Activated T-cell treated with anti-CD3 and anti-CD28 coated beads, Interleukin-2, amount 50 U/mL, for 48 hours (primary cell): ENCODE measurements at places on chromosomes 4 and X.

GRCh38 chr4:21986307-21986706 is 37.7 kb upstream of the KCNIP4 start:
- DNase-seq = no peak

- no peak for DNase-seq
These were observed 12.0 kb upstream of the DCHS2 start for GRCh38 chr4:154503598-154503997.

DNA sequence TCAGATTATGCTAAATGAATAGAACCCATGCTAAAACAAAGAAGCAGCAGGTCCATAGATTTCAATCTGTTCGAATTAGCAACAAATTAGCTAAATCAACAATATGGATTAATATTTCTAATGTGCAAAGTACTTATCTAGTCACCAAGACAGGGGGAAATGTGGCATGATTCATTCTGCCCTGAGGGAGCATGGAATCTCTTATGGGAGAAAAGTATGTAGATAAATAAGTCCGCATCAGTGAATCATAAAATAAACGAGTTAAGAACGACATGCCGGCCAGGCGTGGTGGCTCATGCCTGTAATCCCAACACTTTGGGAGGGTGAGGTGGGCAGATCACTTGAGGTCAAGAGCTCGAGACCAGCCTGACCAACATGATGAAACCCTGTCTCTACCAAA is 102.1 kb downstream of the ANOS1 start:
- DNase-seq = no peak

GRCh38 chrX:134460862-134461220 is 876 bp downstream of the HPRT1 start:
- no peak for DNase-seq

DNA sequence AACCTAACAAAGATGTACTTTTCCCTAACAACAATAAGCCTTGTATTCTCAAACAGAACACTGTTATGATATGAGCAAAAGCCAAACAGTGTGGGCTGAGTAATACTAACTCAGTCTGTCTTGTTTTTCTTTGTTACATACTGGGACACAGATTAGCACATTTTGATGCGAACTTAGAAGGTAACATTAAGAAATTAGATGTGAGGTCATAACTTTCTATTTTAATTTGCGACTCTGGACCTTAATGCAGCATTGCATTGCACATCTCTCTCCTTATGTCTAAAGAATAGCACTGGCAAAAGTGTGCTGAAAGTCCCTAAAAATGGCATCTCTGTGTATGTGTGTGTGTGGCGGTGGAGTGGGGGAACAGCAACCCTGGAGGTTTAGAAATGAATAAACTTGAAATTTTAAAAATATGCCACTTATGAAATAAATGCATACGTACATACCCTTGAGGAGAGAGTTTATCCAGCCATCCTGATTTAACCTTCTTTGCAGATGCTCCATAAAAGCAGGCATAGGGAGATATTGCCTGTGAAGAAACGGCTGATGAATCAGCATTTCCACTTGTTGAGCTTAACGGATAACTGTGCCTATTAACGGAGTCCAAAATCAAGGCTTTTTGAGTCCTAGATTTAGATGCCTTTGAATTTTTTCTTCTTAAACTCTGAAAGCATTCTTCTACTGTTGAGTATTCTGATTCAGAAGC is 34.2 kb downstream of the ARAP2 start:
- DNase-seq = no peak

GRCh38 chr4:65698631-65699030 is 28.3 kb upstream of the EPHA5 start:
- DNase-seq = no peak

GRCh38 chr4:100206850-100207249 is 16.6 kb upstream of the DDIT4L start:
- no peak for DNase-seq

- DNase-seq = no peak
These were observed 254.3 kb upstream of the AGA start for GRCh38 chr4:177696438-177696966.

GRCh38 chrX:9665113-9665512 is 100.5 kb downstream of the GPR143 start:
- DNase-seq = no peak

DNA sequence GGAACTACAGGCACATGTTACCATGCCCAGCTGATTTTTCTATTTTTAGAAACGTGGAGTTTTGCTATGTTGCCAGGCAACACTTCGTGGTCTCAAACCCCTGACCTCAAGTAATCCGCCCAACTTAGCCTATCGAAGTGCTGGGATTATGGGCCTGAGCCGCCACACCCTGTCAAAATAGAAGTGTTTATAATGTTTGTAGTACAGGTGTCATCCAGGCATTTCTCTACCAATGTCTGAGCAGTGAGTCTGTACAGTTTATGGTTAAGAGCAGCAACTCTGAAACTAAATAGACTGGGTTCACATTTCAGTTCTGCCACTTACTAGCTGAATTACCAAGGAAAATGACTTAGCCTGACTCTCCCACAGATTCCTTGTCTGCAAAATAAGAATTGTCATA is 460.4 kb upstream of the GALNT7 start:
- no peak for DNase-seq

DNA sequence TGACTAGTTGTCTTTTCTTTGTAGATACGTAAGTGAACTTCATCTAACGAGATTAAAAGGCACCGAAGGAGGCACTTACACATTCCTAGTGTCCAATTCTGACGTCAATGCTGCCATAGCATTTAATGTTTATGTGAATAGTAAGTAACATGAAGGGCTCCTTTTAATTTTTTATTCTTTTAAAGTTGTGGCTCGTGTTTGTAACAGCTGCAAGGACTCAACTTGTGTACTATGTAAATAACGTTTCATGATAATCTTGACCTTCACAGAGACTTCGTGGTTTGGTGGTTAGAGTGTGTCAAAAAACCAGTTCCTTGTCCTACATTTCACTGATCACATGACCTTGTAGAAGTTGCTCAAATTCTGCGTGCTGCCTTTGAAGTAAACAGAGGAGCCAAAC is 51.6 kb downstream of the KIT start:
- no peak for DNase-seq

DNA sequence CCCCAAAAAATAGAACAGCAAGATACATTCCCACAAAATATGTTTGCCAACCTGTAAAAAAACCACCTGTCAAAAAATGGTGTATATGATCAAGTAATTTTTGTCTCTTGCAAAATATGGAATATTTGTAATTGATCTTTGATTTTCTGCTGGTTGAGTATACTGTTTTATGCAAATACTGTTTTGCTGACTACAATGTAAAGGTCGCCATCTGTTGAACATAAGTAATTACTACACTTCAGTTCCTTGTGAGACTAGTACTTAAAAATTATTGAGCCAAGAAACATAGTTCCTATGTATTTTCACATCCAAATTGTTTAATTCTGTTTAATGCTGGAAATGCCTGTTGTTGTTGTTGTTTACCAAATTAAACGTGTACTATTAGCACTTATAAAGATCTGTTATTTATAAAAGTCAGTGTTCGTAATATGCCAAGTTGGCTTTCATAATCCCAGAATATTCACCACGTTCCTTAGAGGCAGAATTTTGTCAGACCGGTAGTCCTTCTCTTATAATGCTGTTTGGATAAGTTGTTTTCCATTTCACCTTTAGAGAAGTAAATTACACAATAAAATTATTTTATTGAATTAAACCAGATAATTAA is 144.2 kb downstream of the PDLIM5 start:
- DNase-seq = no peak

DNA sequence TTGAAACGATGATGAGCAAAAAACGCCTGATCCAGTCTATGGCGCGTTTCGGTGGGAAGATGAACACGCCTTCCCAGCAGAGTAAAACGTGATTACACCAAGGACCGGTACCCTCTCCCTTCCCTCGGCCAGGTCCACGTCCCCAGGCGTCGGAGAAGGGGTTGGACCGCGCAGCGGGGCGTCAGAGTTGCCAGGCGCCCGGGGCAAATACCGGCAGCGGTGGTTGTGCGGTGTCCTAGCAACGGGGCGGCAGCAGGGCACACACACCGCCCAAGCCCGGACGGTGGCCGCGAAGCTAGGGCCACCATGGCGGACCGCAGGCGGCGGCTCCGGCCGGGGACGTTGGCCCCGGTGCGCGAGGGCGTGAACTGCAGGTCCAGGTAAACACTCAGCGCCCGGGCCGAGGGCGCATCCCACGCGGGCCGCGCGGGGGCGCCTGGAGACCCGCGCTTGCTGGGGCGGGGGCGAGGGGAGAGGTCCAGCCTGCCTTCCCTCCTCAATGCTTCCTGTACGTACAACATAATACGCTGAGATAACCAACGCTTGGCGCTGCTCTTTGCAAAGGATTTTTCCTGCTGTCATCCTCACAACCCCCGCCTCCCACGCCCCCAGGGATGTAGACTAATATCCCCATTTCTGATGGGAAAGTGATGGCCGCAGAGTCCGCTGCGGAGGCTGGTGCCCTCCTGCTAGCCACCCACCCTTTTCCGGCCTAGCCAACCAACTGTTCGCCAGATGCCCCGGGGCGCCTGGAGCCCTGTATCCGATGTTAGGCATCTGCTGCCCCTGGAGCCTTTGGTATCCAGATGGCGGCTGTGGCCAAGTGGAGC is at the start of gene FAM47E:
Gene FAM47E, plus strand, starts transcription at position 281 of the 830 bp plus-strand sequence. Its CDS starts 26 bp downstream, at position 307.
- DNase-seq = peak; percentile 46

GRCh38 chrX:149518236-149518635 is 13.1 kb upstream of the IDS start:
- DNase-seq = no peak

DNA sequence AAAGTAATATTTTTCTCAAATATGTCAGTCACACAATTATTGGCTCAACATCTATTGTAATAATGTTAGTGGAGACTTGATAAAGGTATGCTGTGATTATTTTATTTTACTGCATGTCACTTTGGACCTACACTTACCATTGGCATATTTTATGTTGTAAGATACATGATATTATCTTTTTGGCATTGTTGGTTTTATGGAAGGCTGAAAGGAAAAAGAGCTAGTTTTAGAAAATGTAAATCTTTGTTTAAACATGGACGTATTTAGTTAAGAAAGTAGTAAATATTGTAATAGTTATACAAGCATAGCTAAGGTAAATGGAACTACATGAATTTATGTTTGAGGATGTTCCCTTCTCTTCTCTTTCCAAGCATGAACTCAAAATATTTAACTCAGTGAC is 1399.3 kb downstream of the STIM2 start:
- no peak for DNase-seq

GRCh38 chr4:140711910-140712309 is 44.3 kb downstream of the TBC1D9 start:
- no peak for DNase-seq

DNA sequence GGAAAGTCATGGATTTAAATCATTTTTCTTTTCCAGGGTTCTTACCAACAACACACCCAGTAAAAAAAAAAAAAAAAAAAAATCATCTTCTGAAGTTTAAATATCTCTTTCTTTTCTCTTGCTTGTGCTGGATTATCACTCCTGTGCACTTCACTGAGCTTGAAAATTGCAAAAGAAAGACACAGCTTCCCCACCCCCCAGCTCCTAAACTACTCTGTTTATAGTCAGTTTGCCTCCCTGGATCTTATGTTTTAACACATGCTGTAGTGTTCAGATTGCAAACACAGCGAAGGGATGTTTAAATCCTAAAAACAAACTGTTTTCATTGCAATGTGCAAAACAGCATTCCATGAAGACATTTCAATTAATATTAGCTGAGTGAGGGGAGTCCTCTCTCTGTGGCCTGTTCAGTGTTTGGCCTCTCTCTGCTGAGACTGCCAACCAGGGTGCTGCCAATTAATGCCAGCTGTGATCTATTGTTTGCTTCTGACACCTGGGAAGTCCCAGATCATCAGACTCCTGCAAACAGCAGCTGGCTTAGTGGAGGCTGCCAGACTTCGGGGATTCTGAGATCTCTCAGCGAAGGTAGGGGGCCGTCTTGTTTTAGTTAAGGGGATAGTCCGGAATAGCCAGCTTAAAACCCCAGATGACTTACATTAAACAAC is 171.1 kb upstream of the PITX2 start:
- no peak for DNase-seq
